ENCODE measurements at places on chromosomes 5 and 9.

- DNase-seq, result no peak
These were observed 34.5 kb upstream of the RASA1 start for GRCh38 chr5:87233143-87233542.

DNA sequence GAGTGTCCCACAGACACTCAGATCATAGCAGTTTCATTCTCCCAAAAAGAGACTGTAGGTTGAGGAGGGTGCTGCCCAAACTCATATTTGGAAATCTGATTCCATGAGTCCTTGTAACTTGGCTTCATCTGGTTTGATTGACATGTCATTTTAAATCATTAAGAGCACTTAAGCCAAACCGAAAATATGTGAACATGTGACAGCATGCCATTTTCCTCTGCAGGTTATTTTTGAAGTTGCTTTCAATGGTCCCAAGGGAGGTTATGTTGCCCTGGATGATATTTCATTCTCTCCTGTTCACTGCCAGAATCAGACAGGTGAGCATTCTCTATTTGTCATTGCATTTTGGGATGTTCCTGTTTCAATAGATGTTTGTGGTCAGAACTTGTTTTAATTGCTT is 87.6 kb downstream of the MAMDC2 start:
- no peak for DNase-seq

- no peak for DNase-seq
These were observed 199.7 kb downstream of the GLIS3 start for GRCh38 chr9:4099976-4100735.

GRCh38 chr5:150999704-151000442 is 20.5 kb upstream of the GPX3 start:
- peak; percentile 85 for DNase-seq

GRCh38 chr5:68406767-68407241 is 191.2 kb downstream of the PIK3R1 start:
- DNase-seq, result no peak

DNA sequence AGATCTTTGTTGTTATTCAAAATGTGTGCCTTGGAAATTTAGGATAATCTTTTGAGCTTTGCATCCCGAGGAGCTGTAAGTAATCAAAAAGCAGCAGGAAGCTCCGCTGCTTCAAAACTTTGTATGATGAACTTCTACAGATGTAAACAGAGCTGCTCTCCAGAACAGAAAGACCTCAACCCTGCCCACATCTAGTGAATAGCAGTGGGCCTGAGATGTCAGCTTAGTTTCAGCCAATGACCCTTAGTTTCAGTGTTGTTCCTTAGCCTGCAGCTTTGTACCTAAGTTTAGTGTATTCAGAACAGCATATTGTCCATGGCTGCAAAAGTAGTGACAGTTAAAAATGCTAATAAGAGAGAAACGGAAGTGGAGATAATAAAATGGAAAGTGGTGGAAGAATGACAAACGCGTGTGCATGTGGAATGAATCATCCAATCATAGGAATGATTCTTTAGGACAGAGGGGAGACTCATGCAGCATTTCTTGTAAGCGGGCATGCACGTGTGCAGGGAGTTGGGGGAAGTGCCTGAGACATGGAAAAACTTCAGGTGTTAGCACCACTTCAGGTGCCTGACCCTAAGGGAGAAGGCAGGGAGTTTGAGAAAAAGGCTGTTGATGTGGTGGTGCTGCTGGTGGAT is 24.9 kb downstream of the SNX24 start:
- no peak for DNase-seq

DNA sequence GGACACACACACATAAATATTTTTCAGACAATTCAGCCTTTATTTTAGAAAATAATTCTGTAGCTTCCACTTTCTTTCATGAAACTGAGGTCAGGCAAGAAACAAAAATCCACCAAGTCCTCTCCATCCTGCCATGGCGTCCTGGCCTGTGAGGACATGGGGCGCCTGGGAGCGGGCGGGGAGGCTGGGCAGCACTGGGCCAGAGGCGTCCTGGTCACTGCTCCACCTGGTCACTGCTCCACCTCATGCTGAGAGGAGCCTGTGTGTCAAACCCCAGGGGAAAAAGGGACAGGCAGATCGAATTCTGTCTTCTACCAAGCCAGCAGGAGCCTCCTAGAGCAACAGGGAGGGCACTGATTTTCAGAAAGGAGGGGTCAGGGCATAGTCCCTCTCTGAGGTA is 12.1 kb downstream of the MGAT1 start:
- DNase-seq, result peak; percentile 72

DNA sequence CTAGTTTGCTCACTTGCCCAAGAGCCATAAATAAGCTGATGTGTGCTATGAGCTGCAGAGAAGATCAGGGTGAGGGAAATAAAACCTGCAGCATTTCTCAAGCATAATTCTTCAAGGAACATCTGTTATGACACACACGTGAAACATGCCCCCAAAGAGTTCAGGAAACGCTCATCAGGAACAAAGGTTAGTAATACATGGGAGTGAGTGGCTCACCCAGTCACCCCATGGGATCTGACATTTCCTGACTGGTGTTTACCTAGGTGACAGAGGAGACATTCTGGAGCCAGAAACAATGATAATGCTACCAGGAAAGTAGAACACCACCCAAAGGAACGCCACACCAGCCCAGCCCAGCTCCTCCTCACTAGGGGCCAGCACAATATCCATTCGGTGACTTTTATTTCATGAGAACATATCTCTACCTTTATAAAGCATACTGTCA is 66.0 kb downstream of the FRMD3 start:
- no peak for DNase-seq

- no peak for DNase-seq
These were observed 125.1 kb downstream of the LIFR start for GRCh38 chr5:38431242-38431853.

Data from lower leg skin (tissue), 4 donors.